ENCODE measurements at places on chromosomes 12 and 14.

GRCh38 chr12:57890191-57891115, 43.9 kb upstream of the CTDSP2 start:
- DNase-seq: no peak

DNA sequence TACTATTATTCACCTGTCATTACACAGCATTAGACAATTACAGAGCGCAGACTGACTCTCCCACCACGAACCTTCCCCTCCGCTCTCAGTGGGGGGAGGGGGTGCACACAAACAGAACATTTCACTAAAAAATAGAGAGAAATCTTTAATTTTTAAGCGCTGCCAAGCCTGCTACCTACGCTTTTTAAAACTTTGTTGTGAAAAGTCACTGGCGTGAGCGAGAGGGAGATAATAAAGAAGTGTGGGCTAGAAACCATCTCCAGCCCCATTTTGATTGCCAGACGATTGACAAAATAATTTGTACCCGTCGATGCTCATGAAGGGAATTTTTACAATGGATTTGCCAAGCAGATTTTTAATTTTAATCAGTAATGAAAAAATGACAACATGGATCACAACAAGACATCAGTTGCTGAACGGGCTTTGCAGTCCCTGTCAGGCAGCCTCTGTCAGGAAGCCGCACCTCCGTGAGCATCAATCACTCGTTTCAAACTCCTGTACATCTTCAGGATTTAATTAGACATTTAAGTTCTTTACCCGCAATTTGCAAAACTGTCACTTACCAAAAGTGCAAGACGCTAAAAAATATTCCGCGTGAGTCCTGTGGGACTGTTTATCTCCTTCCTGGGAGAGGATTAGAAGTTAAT, 209.1 kb downstream of the BCL11B start:
- DNase-seq: no peak

DNA sequence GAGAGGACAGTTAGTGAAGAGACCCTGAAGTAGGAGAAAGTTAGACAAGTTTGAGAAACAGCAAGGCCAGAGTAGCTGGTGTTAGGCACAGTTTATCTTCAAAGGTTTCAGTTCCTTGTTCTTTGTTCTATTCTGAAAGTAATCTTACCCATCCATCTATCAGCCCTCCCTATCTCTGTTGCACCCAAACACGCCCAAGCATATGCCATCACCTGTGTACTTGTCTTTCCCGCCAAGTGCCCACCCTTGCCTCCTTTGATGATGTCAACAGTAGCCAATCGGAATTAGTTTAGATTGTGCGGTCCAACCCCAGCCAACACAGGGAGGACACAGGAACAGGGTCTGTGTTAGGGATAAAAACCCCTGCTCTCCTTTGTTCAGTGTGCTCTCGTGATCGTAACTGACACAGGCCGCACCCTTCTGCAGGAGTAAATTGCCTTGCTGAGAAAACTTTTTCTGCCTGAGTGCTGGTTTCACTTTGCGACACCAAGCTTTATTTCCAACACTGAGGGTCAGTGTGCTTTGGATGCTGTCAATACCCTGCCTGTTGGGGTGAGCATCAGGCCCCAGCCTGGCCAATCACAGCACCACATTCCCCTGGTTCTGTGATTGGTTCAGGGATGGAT, 4.7 kb upstream of the TMEM229B start:
- DNase-seq: no peak

- DNase-seq: no peak
Measured at GRCh38 chr14:62889364-62889763, 155.9 kb downstream of the KCNH5 start.

GRCh38 chr14:73997944-73998447, 21.1 kb downstream of the ENTPD5 start:
- no peak for DNase-seq

- DNase-seq: no peak
Measured at GRCh38 chr12:117060929-117061305, 38.3 kb downstream of the TESC start.

- DNase-seq: no peak
Measured at GRCh38 chr12:65568517-65568916, 255.8 kb upstream of the HMGA2 start.

DNA sequence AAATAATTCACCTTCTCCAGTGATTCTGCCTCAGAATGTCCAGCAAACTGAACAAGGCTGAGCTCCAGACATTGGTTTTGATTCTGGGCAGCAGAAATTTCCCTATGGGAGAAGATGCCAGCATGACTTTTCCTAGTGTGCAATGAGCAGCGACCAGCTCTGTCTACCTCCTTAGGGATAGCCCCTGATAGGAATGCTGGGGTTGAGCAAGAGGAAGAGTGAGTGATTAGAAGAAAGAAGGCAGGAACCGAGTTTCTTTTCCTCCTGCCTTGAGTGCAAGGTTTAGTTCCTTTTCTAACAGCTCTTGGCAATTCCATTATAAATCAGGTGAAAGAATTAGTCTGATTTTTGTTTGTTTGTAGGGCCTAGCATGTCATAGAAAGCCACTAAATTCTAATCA, 379.0 kb downstream of the DAD1 start:
- no peak for DNase-seq

DNA sequence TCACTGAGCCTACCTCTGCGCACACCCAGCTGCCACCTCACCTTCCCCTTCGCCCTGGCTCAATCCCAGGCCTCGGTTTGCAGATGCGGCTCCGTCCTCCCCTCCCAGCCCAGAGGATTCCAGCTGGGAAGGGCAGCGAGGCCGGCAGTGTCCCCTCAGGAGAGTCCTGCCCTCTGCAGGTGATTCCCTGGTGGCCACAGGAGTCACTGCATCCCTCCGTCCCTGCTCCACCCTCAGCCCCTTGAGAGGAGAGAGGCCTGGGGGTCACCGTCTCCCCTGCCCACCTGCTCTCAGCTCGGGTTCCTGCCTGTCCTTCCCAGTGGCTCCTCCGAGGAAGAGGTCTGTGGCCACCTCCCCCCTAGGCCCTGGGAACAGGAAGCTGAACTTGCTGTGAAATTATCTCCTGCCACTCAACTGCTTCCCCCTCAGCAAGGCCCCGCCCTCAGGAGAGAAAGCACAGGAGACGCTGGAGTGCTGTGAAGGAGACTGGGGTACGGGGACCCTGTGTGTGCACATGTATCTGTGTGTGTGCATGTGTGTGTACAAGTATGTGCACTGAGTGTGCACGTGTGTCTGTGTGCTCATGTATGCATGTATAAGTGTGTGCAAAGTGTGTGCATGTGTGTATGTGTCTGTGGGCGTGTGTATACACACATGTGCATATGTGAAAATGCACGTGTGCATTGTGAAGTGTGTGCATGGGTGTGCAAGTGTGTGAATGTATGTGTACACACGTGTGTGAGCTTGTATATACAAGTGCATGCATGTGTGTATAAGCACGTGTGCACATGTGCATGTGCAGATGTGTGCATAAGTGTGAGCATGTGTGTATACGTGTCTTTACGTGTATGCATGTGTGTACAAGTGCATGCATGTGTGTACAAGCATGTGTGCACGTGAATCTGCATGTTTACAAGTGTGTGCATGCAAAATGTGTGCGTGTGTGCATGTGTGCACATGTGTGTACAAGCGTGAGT, 13.2 kb upstream of the GALNT9 start:
- no peak for DNase-seq

- no peak for DNase-seq
Measured at GRCh38 chr14:69910871-69911270, 31.7 kb downstream of the SMOC1 start.

DNA sequence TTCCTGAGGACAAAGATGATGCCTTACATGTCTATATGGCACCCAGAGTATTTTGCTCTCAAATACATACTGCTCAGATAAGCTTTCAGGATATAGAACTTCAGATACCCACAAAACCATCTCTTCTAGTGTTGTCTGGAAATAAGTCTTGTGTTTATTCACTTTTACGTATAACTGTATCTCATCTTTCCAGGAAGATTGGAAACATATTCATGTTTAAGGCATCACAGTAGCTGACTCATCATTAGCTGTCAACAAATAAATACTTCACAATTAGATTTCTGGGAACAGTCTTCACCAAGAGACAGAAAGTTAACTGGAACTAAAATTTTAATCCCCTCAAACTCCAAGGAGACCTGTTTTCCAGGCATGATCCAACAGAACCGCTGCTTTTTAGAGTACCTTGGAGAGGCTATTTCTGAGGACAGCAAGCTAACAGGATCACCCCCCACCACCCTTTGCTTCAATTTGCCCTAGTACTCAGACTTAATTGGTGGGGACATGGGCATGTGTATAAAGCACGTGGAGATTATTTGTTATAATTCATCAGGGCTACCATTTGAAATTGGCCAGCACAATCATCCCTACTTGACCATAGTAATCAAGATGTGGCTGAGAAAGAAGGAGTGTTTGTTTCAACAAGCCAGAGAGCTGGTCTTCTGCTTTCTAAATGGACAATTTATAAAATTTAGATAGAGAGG, 129.3 kb upstream of the HIF1A start:
- DNase-seq: no peak

- no peak for DNase-seq
Measured at GRCh38 chr12:1197264-1198018, 206.4 kb downstream of the ERC1 start.

DNA sequence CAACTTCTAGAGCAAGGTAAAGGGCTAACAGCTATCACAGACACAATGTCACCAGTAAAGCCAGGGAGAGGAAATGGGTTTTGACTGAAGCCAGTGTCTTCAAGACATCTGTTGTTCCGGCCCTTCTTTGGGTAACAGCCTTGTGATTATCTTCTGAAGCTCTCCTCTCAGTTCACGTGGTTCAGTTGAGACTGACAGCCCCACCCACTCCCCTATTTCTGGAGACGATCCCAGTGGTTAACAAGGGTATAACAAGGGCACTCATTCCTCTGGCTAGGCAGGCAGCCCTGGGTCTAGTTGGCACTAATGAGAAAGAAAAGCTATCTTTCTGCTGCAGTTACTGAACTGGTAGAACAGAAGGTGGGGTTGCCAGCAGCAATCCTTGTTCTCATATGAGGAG, 6.9 kb downstream of the GNPTAB start:
- DNase-seq: no peak

DNA sequence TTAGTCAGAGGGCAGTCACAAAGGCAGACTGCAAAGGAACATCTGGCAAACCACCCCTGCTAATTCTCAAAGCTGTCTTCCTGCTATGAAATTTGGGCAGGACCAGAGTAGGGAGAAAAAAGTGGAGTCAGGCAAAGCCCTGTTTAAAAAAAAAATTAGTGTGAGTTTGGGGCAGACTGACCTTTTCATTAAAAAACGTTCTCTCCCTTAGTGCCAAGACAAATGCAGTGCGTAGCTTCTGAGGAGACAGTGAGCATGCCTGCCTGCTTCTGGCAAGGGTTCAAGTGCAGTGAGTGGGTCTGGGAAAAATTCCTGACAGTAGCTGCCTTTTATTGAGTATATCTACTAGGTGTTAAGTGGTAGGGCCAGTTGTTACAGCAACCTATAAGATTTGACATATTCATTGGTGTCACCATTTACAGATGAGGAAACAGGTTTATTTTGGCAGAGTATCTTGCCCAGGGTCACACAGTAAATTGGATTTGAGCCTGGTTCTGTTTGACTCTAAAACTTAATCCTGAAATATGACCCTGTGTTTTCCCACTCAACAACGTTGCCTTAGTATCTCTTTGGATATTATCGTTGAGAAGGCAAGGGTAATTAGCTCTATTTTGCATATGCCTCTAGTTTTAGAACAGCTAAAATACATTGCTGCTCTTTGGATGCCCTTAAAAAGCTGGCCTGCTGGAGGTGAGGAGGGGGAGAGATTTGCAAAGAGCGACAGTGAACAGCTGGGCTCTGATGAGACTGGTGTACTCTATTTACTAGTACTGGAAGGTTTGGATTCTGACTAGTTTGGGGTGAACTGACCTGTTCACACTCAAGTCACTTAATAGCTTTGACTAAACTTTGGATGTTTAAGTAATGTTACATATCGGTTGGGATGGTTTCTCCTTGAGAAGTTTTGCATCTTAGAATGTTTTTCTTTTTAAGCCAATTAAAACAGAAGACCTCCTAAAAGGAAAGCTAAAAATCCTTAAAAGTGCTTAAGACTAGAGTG, 72.8 kb downstream of the PAPOLA start:
- no peak for DNase-seq

GRCh38 chr12:1872448-1872847, 46.0 kb downstream of the CACNA2D4 start:
- DNase-seq: no peak

- no peak for DNase-seq
Measured at GRCh38 chr14:43476822-43477221, 1030.3 kb downstream of the FSCB start.

- no peak for DNase-seq
Measured at GRCh38 chr12:52524898-52525591, 4.9 kb upstream of the KRT5 start.

- DNase-seq: no peak
Measured at GRCh38 chr14:94710731-94711130, 59.2 kb downstream of the GSC start.

- DNase-seq: no peak
Measured at GRCh38 chr12:65414526-65414925, 136.0 kb downstream of the MSRB3 start.

DNA sequence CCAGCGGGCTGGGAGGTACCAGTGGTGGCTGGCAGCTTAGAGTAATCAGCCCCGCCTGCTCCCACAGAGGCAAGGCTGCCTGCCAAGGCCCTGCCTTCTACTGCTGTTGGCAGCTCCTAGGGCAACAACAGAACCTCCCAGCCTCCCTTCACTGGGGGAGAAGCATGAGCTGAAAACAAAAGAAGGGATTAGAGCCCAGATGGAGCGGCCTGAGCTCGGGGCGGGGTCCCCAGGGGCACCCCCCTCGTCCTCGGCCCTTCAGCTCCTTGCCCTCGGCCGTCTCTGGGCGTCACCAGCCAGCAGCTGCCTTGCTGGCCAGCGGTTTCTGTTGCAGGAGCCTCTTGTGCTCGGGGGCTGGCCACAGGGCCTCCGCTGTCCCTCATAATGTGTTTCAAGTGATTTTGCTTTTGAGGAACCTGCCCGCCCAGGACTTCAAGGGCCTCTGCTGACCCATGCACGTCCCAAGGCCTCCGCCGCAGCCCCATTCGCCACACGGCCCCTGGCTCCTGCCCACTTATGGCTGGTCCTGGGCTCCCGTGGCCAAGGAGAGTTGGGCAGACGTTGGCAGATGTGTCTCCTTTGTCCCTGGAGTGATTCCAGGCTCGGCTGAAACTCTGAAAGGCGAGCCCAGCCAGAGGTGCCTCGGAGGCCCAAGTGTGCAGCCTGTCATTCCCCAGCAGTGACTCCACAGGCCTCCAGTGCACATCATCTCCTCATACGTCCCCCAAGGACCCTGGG, 49.7 kb downstream of the PSMA6 start:
- no peak for DNase-seq

GRCh38 chr12:111444925-111445725, 39.4 kb downstream of the SH2B3 start:
- peak; percentile 67 for DNase-seq

Measured in activated CD4-positive, CD25-positive, alpha-beta regulatory T cell (primary cell).